Activated CD4-positive, alpha-beta T cell treated with anti-CD3 and anti-CD28 coated beads, Interleukin-2, amount 50 U/mL, for 1 hour (primary cell): ENCODE measurements at places on chromosomes 5 and 9.

- DNase-seq = no peak
Measured at GRCh38 chr5:135426102-135427082, 20.8 kb downstream of the DCANP1 start.

DNA sequence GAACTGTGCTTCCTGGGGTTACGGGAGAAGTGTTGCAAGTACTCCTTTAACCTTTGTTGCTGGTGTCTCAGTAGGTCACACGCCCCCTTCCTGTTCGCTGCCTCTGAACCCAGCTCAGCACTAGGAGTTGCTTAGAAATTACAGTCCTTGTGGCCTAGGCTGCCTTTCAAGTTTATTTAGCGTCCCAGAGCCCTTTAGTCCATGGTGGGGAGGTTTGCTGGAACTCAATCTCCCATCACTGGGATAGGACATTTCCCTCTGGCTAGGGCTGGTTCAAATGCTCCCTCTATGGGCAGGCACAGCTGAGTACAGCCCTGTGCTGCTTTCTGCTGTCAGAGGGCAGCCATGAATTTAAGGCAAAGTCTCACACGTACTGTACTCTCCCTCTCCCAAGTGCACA lies 4.7 kb downstream of the IFNA8 start:
- no peak for DNase-seq

DNA sequence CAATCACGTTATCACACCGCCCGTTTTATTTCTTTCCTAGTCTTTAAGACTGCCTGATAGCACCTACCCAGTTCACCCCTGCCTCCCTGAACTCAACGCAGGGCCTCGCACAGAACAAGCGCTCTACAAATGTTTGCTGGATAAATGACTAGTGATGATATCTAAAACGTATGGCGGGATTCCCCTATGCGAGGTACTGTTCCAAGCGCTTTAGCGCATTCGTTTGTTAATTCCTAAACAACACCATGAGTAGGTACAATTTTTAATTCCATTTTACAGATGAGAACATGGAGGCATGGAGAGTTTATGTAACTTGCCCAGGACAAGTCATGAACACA lies 6.6 kb downstream of the POU4F3 start:
- DNase-seq = no peak

DNA sequence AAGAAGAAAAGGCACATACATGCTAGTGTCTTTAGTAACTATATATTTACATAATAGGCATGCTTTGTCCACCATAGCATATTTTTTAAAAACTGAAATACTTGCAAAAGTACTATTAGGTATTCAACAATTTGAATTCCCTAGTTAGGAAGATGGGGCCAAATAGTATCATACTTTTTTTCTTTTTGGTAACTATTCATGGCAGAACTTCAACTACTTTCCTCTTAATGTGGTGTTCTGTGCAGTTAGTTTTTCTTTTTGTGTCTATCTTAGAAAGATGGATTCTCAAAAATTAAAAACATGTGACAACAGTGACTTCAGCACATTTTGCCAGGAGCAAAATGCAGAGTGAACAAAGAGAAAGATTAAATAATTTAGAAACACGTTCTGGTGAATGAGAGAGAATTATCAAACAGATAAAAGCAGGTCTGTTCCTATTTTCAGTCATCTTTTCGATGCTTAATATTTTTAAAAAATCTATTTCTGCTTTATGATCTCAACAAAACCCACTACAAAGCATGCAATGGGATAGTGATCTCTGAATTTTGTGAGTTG lies 341.1 kb downstream of the ARL15 start:
- DNase-seq = no peak

DNA sequence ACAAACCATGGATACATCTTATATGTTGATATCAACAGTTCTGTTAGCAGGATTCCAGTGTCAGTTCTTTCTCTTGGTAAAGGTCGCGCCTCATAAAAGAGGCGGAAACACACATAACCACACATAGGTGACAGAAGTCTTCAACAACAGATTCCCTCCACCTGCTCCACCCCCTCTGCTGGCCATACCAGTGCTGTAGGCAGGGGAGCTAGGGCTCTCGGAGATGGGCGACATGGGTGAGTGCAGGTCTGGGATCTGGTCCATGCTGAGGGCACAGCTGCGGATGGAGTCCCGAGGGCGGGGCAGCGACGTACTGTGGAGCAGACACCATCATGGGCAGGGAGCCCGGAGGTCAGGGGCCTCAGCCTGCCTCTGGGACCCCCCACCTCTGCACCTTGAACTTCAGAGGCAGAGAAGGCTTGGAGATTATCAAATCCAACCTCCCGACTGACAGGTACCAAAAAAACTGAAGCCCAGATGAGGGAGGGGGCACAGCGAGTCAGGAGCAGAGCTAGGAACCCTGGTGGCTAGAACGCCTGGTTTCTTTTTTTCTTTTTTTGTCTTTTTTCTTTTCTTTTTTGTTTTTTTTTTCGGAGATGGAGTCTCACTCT lies 12.0 kb upstream of the TOR2A start:
- DNase-seq = peak; percentile 36

DNA sequence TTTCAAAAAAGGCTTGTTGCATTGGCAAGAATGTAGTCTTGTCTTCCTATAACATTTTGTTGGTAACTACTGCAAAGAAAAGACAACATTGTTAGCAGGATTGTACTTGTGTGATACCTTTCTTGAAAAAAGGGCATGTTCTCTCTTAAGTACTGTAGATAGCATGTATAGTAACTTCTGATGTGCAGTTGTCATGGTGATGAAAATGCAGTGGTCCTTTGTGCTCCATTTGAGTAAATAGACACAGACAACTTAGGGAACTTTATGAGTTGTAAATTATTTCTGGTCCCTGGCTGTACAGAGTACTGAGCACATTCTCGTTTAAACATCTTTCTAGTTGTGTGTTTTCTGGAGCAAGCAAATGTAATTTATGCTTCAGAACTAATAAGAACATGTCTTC lies 103.3 kb downstream of the CD180 start:
- no peak for DNase-seq

DNA sequence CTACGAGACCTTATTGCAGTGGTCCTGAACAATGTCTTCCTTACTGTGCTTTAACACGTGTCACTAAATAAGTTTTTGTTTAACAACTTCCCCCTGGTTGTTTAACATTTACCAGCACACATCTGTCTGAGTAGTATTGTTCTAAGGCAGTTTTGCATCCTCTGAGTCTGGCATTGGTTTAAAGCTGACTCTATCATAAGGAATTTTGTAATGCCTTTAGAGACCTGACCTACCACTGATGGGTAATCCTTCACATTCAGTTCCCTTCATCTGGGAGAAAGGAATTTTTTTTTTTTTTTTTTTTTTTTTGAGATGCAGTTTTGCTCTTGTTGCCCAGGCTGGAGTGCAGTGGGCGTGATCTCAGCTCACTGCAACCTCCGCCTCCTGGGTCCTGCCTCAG lies 20.0 kb upstream of the PCAT7 start:
- no peak for DNase-seq

- no peak for DNase-seq
Measured at GRCh38 chr5:153896117-153896516, 142.6 kb downstream of the FAM114A2 start.

- no peak for DNase-seq
Measured at GRCh38 chr5:92544036-92544435, 1037.0 kb downstream of the NR2F1-AS1 start.

DNA sequence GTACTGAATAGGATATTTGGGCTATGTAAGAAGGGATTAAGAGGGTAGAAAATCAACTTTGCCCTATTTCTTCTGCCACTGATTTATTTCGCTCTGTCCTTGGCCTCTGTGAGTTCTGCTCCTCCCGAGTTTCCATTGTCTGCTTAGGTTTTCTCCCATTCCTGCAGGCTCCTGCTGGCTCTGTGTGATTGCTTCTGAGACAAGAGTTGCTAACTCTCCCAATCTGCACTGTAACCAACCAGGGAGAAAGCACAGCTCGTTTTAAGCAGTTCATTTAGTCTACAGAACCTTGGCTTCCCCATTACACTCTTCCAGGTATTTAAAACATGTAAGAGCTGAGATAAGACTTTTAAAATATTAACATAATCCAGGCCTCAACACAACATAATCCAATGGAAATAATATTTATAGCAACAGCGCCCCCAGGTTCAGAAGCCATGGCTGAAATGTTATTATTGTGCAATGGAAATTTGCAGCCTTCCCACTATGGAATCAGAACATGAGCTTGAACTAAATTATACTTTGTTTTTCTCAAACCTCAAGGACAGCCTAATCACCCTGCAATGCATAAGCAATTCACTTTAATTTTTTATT lies 203.5 kb downstream of the ERCC6L2 start:
- no peak for DNase-seq

DNA sequence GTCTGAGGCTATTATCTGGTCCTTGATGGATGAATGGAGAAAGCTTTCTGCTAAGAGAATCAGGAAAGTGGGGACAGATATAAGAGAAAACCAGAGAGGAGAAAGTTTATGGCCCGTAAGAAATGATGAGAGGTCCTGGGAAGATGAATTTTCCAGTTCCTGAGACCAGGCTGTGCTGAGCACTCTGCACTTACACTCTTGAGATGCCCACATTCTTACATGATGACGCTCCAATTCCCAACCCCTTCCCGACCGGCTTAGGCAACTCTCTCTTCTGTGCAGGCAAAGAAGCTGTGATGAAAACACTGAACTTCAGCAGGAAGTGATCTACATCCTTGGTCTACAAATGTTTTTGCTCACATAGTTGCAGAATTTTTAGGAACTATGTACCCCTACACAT lies 417.0 kb downstream of the ARHGEF28 start:
- DNase-seq = no peak

DNA sequence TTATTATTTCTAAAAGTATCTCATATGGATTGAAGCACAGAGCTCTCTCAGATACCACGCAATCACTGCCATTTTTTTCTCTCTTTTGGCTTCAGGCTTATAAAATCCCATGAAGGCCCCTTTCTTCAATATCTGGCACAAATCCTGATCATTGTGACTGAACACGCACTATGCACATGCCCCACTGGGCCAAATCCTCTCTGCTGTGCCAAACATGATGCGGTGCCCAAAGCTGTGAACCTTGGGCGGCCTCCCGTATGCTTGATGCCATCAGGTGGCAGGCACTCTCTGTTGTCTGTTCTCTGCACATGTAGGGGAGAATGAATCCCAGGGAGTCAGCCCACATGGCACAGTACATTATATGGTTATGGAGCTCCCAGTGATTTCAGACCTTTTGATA lies 375.0 kb upstream of the RGMB start:
- no peak for DNase-seq

- DNase-seq = no peak
Measured at GRCh38 chr5:11525020-11525419, 379.2 kb downstream of the CTNND2 start.

GRCh38 chr9:81613002-81613812 lies 76.1 kb downstream of the TLE1 start:
- no peak for DNase-seq

DNA sequence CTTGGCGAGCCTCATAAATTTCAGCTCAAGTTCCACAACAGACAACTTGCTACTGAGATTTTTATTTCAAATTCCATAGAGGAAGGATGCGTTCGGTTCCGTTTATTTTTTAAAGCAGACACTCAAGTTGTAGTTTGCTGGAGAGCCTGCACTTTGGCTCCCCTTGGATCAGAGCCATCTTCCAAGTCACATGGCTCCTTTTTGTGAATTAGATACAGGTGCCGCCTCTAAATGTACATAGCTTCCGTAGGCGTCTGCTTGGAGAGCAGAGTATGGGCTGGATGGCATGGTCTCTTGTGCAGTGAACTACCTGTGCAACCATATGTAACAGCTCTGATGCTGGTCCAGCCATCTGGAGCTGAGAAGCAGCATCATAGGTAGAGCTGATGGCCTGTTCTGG lies 73.9 kb upstream of the WWC1 start:
- no peak for DNase-seq

- DNase-seq = peak; percentile 57
Measured at GRCh38 chr9:4604678-4605095, 57.4 kb upstream of the PLPP6 start.

DNA sequence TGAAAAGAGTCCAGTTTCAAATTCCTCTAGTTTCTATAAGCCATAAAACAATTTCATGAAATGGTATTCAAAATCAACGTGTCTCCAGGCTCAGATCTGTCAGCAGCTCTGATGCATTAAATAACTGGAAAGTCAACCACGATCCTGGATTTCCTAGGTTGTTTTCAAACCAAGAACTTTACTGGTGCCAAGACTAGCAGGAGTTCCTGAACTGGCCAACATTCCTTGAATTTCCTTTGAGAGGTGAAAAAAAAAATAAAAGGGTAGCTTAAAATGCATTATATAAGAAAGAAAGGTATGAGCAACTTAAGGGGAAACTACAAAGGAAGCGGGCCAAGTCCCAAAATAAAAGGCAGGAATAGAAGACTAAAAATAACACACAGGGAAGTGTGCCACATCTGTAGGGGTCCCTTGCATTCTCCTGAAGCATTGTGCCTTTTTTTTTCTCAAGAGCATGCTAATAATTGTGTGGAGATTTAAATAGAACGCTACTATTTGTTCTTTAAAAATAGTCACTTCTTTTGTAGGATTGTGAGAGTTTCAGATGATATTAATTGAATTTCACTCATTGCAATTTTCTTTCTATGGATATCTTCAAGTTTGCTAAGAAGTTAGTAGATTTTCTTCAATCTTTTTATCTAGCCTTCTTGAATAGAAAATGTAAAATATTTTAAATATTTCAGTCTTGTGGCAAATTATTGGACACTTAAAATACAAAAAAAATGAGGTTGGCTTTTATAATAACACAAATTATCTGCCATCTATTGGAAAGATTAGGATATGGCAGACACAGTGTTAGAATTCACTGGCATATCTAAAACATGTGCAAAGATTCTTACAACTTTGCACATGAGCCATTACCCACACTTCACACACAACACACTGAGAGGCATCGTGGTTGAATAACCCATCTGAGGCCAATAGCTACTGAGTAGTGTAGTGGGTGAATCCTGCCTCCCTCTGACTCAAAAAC lies 15.3 kb downstream of the ESM1 start:
- DNase-seq = no peak

GRCh38 chr9:33024126-33024965 lies 727 bp upstream of the DNAJA1 start:
- DNase-seq = no peak

GRCh38 chr9:114203410-114204140 lies 48.2 kb downstream of the COL27A1 start:
- no peak for DNase-seq

- no peak for DNase-seq
Measured at GRCh38 chr5:84292000-84292642, 92.6 kb downstream of the EDIL3 start.

DNA sequence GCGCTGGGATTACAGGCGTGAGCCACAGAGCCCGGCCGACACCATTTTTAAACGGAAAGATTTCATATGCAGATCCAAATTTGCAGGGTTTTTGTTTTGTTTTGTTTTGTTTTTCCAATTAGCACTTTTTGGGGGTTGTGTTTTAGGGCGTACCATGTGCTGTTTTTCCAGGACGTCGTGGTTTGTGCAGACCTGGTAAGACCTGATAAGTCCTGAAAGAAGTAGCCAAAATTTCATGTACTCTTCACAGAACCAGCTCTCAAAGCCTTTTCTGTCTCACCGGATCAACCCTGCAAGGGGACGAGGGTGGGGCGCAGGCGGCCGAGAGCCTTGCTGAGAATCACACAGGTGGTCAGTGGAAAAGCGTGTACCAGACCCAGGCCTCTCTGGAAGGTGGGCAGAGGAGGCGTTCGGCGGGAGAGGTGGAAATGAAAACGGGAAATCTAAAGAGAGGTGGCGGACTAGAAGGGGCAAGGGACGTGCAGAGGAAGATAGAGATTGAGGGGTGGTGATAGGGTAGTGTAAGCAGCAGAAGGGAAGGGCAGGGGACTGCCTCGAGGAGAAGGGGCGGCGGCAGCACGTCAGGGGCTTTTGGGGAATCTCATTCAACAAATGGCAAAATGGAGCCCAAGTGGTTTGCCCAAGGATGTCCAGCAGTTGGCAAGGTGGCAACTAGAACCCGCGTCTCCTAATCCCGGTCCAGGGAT lies 1.1 kb upstream of the FAF2 start:
- DNase-seq = peak; percentile 1

- no peak for DNase-seq
Measured at GRCh38 chr5:172868924-172869591, 35.0 kb downstream of the ERGIC1 start.
